RPMI7951 (cell line): ENCODE measurements at places on chromosomes 6 and 20. TPM values are rescaled to one million over a fixed set of nuclear protein-coding genes. Genes with fewer than 3 reads are reported as not detected.
A peak's percentile ranks its signal among the peaks of the same experiment; 100 is the strongest.

OXT gene
- total RNA-seq: not detected in 2 replicates

DNA sequence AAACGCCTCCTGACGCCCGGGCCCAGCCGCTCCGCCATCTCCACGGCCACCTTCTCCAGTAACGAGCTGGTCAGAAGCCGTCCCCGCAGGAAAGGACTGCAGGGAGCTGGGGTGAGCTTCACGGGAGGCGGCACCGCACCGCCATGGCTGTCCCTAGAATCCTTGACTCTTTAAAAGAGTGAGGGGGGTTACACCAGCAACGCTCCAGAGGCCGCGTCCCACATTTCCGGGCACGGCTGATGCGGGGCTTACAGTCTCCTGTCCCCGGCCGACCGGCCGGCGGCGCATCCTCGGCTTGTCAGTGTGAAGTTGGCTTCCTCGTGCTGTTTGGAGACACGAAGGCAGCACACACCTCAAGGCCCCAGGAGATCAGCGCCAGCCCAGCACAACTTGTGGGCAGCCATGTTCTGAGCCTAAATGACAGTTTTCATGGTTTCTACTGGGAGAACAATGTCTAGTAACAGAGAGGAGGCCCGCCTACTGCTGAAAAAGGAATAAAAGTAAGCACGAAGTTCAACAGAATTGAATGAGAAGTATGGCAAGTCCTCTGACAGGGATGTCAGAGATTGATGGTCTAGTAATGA lies 30.4 kb downstream of the SLC2A4RG start:
- DNase-seq: no peak

- DNase-seq: no peak
Measured at GRCh38 chr6:161444464-161444863, 170.6 kb upstream of the AGPAT4 start.

DNA sequence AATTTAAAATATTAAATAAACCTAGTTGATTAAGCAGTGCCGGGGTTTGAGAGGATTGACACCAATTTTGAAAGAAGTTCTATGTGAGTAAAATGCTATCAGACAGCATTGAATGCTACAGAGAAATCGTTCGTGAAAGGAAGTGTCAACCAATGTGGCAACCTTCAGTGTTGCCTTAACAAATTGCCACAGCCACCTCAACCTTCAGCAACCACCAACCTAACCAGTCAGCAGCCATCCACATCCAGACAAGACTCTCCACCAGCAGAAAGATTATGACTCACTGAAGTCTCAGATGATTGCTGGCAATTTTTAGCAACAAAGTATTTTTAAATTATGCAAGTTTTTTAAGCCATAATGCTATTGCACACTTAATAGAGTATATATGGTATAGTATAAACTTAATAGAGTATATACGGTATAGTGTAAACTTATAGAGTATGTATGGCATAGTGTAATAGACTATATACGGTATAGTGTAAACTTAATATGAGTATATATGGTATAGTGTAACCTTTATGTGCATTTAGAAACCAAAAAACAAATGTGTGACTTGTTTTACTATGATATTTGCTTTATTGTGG lies 65.3 kb upstream of the ID4 start:
- no peak for DNase-seq

DNA sequence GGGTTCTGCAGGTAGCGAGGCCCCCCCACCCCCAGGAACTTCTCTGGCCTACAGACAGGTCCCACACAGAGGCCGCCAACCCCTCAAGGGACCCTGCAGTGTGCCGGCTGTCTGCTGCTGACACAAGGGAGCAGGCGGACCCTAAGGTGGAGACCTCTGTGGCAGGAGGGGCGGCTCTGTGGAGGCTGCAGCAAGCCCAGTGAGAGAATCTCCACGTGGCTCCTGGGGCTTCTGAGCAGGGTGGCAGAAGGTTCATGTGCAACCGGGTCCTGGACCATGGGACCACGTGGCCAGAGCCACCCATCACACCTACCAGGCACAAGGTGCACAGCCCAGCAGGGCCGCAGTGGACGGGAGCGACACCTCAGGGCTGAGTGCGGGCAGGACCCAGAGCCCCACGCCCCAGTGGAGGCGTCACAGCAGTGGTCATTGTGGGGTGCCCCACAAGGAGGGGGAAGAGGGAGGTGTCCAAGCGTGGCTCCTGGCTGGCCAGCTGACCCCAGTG lies 4.3 kb downstream of the ARFRP1 start:
- DNase-seq: no peak

GRCh38 chr20:32570401-32571190 lies 14.5 kb downstream of the NOL4L start:
- peak; percentile 15 for DNase-seq
